ENCODE measurements at places on chromosomes 5 and 9. TPM values are rescaled to one million over a fixed set of nuclear protein-coding genes. Genes with fewer than 3 reads are reported as not detected.

The TEX48 gene
- not detected for polyA plus RNA-seq

The GKAP1 gene
- 1.5 TPM for polyA plus RNA-seq

The IL31RA gene
- 0.07 TPM for polyA plus RNA-seq

DNA sequence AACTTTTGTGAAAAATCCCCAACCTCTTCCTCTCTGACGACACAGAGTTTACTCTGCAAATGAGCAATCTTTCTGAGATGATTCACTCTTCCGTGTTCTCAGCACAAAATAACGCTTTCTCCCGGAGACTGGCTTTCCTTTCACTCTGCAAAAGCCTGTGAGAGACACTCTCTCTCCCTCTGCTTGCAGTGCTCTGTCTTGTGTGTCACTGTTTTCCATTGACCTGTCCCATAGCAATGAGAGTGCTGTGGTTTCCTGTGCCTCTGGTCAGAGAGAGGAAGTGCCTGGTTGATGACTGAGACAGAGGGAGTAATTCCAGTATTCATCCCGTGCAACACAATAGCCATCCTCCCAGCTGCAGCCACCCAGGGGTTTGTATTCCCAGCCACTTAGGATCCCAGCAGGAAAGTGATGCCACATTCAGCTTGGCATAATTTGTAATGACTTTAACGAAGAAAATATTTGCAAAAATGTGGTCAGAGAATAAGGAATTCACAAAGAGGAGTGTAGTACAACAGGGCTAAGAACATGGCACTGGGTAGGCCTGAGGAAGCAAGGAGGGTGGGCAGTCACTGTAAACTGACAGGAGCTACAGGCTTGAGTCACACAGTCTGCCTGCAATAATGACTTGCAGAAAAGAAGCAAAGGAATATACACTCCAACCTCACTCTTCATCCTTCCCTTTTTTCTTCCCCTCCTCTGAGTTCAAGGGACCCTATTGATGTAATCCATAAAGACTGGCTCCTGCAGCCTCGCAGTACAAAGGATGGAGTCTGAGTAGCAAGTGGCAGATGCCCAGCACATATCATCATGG is 463.5 kb upstream of the RGMB start:
- DNase-seq: peak; percentile 95

GRCh38 chr5:43007246-43007910 is 32.7 kb downstream of the ANXA2R start:
- DNase-seq: no peak

GRCh38 chr5:34061993-34062392 is 19.0 kb upstream of the C1QTNF3 start:
- no peak for DNase-seq

- DNase-seq: no peak
These were observed 96.7 kb downstream of the EDIL3 start for GRCh38 chr5:84287951-84288350.
